ENCODE measurements at places on chromosomes 7 and 10. TPM values are rescaled to one million over a fixed set of nuclear protein-coding genes. Genes with fewer than 3 reads are reported as not detected.

Gene PPP1R17
- not detected for total RNA-seq

Gene GARIN1A
- 0.52 TPM for total RNA-seq

Gene TMEM270
- total RNA-seq, result not detected

Gene CALY
- total RNA-seq, result not detected

Gene TFEC
- 2.1 TPM for total RNA-seq

Gene SLC16A12
- total RNA-seq, result 1.6 TPM

Gene PITX3
- 4.2 TPM for total RNA-seq
